ENCODE measurements at places on chromosomes 16 and 17.

DNA sequence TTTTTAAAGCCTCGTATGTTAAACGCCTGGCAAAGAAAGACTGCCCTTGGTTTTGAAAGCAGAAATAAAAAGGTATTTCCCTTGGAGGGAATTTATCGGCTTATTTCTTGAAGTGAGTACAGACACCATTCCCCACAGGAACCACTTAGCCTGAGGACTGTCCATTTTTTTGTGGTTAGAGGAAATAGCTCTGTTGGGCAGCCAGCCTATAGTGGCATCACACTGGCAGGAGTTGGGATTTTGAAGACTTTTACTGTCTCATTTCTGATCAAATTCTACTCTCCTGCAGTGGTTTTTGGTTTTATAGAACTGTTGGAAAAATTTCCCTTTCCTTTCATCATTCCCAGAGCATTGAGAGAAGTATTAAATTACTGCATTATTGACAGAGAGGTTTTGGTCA lies 34.1 kb upstream of the CDC6 start:
- no peak overlapping the region for H3K4me3 ChIP-seq
- no peaks in the 10 kb centered on the region for H3K4me1 ChIP-seq
- H3K36me3 ChIP-seq, result no peaks in the 10 kb centered on the region
- DNase-seq, result no peak
- no peaks in the 10 kb centered on the region for H3K27me3 ChIP-seq

DNA sequence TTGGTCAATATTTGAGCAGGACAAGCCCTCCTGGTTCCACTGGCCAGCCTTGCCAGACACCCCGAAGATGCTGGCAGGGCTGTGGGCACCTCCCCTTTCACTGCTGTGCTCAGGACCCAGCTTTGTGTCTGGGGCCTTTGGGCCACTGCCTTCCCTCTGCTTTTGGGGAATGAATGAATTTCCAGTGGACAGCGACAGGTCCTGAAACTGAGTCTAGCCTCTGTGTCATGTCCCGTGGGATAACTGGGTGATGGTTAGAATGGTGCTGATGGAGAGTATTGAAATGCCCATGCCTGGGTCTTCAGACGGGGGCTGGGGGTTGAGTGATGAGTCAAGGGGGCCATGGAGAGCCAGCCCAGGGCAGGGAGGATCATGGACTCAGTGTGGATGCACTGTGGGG lies 135.8 kb downstream of the FOXL1 start:
- DNase-seq, result no peak
- no peaks in the 10 kb centered on the region for H3K36me3 ChIP-seq
- no peak overlapping the region for H3K27ac ChIP-seq
- H3K4me1 ChIP-seq, result no peaks in the 10 kb centered on the region

DNA sequence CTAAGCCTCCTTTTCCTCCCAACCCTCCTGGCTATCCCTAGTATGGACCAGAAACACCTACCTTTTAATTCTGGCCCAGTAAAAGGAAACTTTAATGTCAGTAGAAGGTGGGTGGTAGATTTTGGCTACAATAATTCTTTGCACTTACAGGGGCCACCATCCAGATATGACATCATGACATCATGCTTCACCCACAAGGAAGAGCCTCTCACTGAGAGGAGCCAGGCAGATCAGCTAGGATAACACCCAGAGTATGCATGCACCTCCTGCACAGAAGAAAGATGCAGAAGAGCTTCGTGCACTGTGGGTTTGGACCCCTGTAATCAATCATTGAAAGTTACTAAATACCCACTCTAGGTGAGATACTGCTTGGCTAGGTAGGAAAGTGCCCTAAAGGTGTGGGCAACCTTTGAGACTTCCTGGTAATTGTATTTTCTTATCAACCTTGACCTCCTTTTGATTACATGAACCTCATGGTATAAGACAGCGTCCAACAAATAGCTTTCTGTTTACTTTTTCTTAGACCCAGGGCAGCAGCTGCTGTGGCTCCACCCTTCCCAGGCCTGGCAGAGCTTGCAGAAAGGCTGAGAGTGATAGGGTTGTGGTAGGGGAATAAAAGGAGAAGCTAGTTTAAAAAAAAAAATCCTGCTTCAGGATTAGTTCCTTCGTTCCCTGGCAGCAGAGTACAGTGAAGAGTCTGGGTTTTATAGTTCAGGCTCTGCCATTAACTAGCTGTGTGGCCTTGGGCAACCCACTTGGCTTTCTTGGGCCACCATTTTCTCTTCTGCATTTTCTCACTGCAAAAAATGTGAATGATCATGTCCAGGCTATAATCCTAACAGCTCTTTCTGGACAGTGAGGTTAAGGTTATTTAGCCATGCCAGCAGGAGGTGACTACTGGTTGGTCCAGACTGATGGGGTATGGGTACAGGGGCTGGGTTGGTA lies 6.2 kb downstream of the MAP3K14 start:
- peaks cover 18% of the 10 kb centered on the region for H3K4me1 ChIP-seq
- H3K36me3 ChIP-seq, result no peaks in the 10 kb centered on the region
- no peak for DNase-seq

- no peaks in the 10 kb centered on the region for H3K4me1 ChIP-seq
- H3K27me3 ChIP-seq, result no peaks in the 10 kb centered on the region
- H3K4me3 ChIP-seq, result no peak overlapping the region
- H3K36me3 ChIP-seq, result no peaks in the 10 kb centered on the region
Measured at GRCh38 chr16:69298261-69298660, 12.9 kb upstream of the VPS4A start.

- H3K4me3 ChIP-seq, result no peak overlapping the region
- no peaks in the 10 kb centered on the region for H3K36me3 ChIP-seq
- H3K27me3 ChIP-seq, result no peaks in the 10 kb centered on the region
- no peaks in the 10 kb centered on the region for H3K4me1 ChIP-seq
- no peak for DNase-seq
- H3K27ac ChIP-seq, result no peak overlapping the region
Measured at GRCh38 chr16:54135361-54136275, 151.0 kb downstream of the IRX3 start.

GRCh38 chr17:40956401-40957254 lies 10.1 kb downstream of the KRT39 start:
- H3K4me3 ChIP-seq, result no peak overlapping the region
- no peaks in the 10 kb centered on the region for H3K27me3 ChIP-seq
- H3K27ac ChIP-seq, result peak overlapping the region; percentile 67
- no peaks in the 10 kb centered on the region for H3K36me3 ChIP-seq
- peaks cover 18% of the 10 kb centered on the region for H3K4me1 ChIP-seq
- no peak for DNase-seq

- no peak overlapping the region for H3K27ac ChIP-seq
- H3K27me3 ChIP-seq, result no peaks in the 10 kb centered on the region
- no peak overlapping the region for H3K4me3 ChIP-seq
- H3K36me3 ChIP-seq, result no peaks in the 10 kb centered on the region
Measured at GRCh38 chr17:13244513-13244912, 226.7 kb upstream of the ELAC2 start.

DNA sequence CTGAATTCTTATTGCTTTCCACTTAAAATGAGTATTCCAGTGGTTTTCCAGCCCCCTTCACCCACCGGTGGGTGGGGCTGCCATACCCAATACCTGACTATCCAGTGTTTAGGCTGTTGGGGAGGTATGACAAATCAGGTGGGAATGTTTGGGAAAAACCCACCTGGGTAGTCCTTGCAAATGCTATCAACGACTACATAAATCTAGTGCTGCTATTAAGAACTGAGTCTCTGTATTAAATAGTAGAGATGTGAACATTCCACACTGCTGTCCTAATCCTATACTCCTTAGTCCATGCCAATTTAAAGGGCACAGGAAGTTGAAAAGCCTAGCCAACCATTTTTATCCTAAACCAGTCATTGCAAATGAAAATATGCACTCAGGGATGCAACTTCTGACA lies 126.6 kb downstream of the AXIN2 start:
- no peak overlapping the region for H3K27ac ChIP-seq
- H3K27me3 ChIP-seq, result no peaks in the 10 kb centered on the region
- DNase-seq, result no peak

DNA sequence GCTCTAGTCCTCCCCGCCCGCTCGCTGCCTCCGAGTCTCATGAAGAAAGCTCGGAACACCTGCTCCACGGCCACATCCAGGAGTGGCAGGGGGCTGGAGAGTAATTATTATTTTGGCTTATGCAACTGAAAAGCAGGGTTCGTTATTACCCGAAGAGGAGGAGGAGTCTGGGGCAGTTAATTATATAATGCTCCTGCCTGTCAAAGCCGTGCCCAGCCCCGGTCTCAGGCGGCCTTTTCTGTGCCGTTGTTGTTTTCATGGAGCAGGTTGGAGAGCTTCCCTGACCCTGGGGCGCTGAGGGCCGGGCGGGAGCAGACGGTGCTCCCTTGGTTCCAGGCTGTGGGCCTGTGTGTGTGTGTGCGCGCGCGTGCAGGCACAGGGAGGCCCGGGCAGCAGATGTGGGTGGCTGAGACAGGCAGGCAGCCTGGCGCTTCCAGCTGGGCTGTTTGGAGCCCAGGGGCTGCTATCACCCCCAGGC lies 2.4 kb downstream of the JPH3 start:
- no peak overlapping the region for H3K4me3 ChIP-seq
- no peak for DNase-seq
- H3K4me1 ChIP-seq, result peaks cover 4% of the 10 kb centered on the region
- H3K27ac ChIP-seq, result no peak overlapping the region
- H3K27me3 ChIP-seq, result peaks cover 92% of the 10 kb centered on the region

DNA sequence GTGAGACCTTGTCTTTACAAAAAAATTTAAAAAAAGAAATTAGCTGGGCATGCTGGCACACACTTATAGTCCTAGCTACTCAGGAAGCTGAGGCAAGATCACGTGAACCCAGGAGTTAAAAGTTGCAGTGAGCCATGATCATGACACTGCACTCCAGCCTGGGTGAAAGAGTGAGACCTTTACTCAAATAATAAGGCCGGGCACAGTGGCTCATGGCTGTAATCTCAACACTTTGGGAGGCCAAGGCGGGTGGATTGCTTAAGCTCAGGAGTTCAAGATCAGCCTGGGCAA lies 11.5 kb upstream of the RIPOR1 start:
- no peaks in the 10 kb centered on the region for H3K27me3 ChIP-seq
- no peak overlapping the region for H3K4me3 ChIP-seq
- no peak for DNase-seq
- no peaks in the 10 kb centered on the region for H3K36me3 ChIP-seq
- no peak overlapping the region for H3K27ac ChIP-seq

GRCh38 chr16:53093162-53093744 lies 38.5 kb downstream of the CHD9 start:
- no peaks in the 10 kb centered on the region for H3K27me3 ChIP-seq
- H3K36me3 ChIP-seq, result no peaks in the 10 kb centered on the region
- H3K4me1 ChIP-seq, result peaks cover 15% of the 10 kb centered on the region
- no peak for DNase-seq

DNA sequence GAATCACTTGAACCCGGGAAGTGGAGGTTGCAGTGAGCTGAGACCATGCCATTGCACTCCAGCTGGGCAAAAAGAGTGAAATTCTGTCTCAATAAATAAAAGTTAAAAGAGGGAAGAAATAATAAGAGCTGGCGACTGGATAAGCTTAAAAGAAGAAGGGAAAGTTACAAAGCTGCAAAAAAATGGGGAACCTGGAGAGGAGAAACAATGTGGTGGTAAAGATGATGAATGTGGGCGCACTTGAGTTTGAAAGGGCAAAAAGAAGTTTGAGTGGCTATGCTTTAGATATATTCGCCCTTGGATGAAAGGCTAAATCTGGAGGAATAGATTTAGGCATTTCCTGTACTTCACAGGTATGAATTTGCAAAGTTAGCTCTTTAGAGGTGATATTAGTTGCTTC lies 53.0 kb upstream of the YPEL2 start:
- no peak for DNase-seq
- no peaks in the 10 kb centered on the region for H3K27me3 ChIP-seq
- H3K4me3 ChIP-seq, result no peak overlapping the region
- H3K4me1 ChIP-seq, result no peaks in the 10 kb centered on the region

- H3K27ac ChIP-seq, result no peak overlapping the region
- H3K27me3 ChIP-seq, result no peaks in the 10 kb centered on the region
- no peaks in the 10 kb centered on the region for H3K36me3 ChIP-seq
- no peaks in the 10 kb centered on the region for H3K4me1 ChIP-seq
- DNase-seq, result no peak
Measured at GRCh38 chr17:12706070-12706469, 40.4 kb downstream of the MYOCD start.

Data from breast epithelium (tissue), 4 donors.